ENCODE measurements at places on chromosomes 4 and X.

DNA sequence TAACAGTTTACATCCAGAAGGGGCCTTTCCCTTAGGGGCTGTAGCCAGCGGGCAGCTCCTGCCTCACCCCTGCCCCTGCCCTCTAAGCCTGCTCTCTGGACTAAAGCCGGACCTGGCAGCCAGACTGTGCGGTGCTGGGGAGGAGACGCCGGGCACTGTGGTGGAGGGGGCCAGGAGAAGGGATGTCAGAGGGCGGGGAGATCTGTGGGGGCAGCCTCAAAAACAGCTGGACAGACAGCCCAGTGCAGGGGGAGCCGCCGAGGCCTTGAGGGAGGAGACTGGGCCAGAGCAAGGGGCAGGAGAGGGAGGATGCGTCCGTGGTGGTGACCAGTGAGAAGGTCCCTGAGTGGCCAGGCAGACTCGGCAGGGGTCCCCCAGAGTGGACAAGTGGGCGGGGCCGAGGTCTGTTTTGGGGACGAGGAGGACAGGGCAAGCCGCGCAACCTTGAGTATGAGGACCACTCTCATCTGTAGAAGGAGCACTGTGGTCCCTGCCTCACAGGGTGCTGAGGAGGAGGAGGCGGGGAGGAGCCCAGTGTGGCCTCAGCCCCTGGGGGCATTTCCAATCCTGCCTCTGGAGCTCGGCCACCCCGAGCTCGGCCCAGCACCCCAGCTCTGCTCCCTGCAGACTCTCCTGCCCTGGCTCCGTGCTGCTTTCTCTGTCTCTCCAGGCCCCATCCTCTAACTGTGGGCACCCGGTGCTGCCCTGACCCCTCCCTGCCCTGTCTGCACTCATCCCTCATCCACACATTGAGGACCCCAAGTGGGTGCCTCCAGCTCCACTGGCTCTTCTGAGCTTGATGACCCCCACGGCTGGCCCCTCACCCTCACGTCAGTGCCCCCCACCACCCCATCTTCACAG is 59.2 kb upstream of the NKX1-1 start:
- peak; percentile 13 for DNase-seq

DNA sequence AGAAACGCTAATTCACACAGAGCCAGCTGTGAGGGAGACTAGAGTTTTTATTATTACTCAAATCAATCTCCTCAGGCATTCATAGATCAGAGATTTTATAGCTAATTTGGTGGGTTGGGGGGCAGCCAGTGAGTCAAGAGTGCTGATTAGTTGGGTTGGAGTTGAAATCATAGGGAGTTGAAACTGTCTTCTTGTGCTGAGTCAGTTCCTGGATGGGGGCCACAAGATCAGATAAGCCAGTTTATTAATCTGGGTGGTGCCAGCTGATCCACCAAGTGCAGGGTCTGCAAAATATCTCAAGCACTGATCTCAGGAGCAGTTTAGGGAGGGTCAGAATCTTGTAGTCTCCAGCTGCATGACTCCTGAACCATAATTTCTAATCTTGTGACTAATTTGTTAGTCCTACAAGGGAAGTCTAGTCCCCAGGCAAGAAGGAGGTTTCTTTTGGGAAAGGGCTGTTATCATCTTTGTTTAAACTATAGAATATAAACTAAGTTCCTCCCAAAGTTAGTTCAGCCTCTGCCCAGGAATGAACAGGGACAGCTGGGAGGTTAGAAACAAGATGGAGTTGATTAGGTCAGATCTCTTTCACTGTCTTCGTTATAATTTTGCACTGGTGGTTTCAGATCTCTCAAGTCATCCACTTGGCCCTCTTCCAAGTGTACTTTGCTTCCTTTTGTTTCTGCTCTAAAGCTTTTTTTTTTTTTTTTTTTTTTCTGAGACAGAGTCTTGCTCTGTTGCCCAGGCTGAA is 5.4 kb upstream of the NAA11 start:
- DNase-seq, result no peak

- no peak for DNase-seq
Observed at GRCh38 chr4:119521268-119521667, 107.3 kb downstream of the PDE5A start.

DNA sequence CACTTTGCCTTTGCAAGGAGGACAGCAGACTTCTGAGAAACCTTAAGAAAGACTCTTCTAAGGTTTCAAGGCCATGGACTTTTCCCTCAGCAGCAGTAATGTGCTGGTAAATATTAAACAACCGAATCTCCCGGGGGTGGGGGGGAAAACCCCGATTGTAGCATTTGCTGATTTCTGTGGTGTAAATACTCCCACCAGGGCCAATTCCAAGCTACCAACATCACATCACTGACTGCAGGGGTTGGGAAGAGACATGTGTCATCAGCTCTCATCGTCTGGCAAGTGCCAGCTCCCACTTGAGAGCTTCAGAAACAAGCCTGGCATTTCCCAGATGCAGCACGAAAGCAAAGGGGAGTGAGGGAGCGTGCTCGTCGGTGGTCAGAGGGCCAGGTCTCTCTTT is 101.2 kb downstream of the BCOR start:
- no peak for DNase-seq

GRCh38 chrX:70444946-70445656 is 466 bp downstream of the DLG3 start:
- no peak for DNase-seq

DNA sequence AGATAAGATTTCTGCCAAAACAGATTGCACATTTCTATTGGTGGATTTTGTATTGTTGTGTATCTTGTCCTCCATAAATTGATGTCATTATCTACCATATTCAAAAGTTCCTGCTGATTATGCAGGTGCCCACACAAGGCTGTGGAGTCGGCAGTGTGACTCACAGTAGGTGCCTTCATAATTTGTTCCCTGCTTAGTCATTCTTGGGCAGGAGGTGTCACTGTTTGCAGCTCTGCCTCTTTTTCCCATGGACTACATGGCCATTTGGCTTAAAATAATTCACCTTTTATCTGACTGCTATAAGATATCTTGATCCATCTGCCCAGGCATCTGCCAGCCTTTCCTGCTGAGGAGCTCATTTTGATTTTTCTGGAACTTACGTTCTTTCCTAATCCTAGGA is 33.6 kb upstream of the ENPEP start:
- no peak for DNase-seq

GRCh38 chrX:43964936-43965335 is 8.3 kb downstream of the NDP start:
- DNase-seq, result no peak

DNA sequence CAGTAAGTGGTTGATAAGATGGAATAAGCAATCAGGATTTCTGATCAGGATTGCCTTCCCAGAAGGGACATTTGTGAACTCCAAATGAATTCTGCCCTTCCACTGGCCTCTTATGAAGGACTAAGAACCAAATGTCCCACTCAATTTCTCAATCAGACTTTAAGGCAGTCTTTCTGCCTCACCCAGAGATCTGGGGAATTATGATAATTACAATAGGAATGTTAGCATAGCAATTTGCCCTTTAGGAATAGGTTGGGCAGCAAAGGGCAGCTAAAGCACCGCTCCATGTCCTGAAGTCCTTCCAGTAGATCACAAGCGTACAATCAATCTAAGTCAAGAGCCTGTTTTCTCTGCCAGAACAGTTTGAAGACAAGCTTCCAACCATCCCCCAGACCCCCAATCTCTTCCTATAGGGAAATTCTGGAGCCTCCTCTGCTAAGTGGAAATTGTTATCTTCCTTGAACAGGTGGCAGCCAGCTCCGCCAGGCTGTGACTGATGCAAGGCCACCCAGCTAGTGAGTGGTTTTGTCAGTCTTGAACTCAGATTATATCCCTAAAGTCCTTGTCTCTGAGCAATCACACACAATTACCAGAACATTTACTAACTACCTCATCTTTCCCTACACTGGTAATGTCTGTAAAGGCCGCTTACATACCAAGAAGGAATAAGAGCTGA is 18.6 kb downstream of the NKX3-2 start:
- DNase-seq, result no peak

DNA sequence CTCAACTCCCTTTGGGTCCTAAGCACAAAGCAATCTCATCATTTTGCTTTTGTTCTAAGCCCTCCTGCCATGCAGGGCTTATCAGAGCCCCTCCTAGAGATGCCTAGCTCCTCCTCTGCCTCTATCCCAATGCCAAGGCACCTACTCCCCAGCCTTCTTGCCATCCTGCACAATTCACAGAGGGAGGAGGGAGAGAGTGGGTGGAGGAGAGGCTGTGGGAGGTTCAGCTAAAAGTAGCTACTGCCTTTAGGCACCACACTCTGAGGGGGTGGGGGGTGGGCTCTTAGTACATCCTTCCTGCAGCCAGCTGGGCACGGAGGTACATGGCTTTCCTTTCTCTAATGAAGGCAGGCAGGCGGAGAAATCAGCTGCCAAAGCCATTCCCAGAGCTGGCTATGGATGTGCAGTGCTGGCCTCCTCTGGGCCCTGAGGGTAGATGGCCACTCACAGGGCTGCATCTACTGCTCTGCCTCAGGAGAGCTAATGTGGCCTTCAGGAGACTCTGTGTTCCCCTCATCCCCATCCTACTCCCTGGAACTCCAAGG is 40.1 kb downstream of the ARHGEF9 start:
- no peak for DNase-seq

DNA sequence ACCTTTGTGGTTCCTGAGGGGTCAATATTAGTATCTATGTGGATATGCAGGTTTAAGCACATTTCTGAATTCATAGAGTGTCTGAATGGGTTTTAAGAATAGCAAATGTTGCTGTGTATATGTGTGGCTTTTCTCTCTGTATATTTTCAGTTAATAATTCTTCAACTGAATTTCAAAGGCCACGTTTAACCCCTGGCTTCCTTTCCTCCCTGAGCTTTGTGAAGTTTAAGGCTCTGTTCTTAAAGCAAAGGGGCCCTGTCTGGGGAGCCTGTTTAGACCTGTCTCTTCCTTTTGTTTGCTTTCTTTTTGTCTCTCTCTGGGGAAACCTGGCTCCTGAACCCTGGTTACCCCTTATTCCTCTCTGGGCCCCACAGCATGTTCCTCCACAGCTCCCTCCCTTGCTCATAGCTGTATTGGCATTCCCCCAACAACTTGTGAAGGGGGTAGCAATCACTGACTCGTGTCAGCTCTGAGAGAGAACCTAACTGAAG is 139.1 kb downstream of the COL4A6 start:
- no peak for DNase-seq

DNA sequence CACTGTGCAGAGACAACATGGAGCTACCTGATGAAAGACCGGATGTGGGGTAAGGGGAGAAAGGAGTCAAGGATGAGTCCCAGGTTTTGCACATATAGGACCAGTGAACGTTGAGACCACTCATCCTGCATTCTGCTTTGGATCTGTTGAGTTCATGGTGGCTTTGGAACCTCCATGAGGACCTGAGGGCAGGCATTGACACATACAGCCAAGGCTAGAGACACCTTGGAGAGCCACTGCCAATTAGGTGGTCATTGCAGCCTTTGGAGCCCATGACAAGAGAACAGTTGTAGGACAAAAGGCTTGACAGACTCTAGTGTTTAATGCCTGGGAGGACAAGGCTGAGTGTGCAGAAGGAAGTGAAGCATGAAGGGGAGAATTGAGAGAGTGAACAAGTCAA is 87.9 kb downstream of the STK32B start:
- no peak for DNase-seq

GRCh38 chr4:75671802-75672421 is 1.3 kb downstream of the G3BP2 start:
- no peak for DNase-seq

- DNase-seq, result no peak
Observed at GRCh38 chr4:25839687-25840086, 23.1 kb downstream of the SEL1L3 start.

GRCh38 chr4:110636680-110637407 is 14.0 kb upstream of the PITX2 start:
- DNase-seq, result peak; percentile 32

GRCh38 chrX:5774446-5774845 is 454.2 kb downstream of the NLGN4X start:
- no peak for DNase-seq

- DNase-seq, result peak; percentile 49
Observed at GRCh38 chr4:10079912-10080588, 36.5 kb downstream of the WDR1 start.

DNA sequence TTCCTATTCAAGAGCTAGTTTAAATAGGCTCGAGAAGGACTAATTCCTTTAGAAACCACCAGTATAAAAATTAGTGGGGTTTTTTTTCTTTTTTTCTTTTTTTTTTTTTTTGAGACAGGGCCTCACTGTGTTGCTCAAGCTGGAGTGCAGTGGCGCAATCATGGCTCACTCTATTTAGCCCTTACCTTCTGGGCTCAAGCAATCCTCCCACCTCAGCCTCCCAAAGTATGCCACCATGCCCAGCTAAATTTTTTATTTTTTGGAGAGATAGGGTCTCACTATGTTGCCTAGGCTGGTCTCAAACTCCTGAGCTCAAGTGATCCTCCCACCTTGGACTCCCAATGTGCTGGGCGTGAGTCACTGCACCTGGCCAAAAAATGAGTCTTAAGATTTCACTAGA is 52.8 kb downstream of the APOO start:
- no peak for DNase-seq

- DNase-seq, result no peak
Observed at GRCh38 chr4:40722576-40723161, 27.1 kb upstream of the NSUN7 start.

DNA sequence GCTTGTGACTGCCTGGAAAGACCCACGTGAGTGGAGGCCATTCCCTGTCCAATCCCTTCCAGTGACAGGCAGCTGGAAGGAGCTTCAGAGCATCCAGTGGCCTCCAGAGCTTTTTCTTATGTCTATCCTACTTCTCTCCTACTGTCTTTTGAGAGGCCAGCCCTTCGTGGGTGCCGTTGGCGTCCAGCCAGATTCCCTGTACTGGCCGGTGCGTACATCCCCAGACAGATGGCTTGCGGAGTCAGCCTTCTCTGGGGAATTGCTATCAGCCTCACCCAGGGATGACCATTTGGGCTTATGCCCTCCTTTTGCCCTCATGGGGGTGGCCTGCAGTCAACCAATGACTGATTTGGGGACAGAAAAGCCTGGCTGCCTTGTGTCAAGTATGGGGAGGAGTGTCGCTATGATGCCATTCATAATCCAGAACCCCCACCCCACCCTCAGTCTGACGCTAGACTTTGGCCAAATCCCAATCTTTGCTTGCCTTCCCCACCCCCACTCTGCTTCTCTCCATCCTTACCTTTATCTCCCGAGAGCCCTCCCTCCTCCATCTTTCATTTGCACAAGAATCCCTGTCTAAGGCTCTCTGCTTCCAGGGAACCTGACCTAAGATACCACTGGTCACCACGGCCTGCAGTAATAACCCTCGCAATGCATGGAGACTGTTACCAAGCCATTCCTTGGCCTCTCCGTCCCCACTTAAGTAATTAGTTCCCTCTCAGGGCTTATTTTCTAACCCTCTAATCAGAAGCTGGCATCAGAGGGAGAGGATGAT is 150.3 kb upstream of the BCOR start:
- peak; percentile 48 for DNase-seq
